ENCODE measurements at places on chromosomes 11 and 22. TPM values are rescaled to one million over a fixed set of nuclear protein-coding genes. Genes with fewer than 3 reads are reported as not detected.

GRCh38 chr11:15969281-15969680 lies 387.1 kb downstream of the SOX6 start:
- DNase-seq: no peak

The OR5P2 gene
- polyA plus RNA-seq: not detected

DNA sequence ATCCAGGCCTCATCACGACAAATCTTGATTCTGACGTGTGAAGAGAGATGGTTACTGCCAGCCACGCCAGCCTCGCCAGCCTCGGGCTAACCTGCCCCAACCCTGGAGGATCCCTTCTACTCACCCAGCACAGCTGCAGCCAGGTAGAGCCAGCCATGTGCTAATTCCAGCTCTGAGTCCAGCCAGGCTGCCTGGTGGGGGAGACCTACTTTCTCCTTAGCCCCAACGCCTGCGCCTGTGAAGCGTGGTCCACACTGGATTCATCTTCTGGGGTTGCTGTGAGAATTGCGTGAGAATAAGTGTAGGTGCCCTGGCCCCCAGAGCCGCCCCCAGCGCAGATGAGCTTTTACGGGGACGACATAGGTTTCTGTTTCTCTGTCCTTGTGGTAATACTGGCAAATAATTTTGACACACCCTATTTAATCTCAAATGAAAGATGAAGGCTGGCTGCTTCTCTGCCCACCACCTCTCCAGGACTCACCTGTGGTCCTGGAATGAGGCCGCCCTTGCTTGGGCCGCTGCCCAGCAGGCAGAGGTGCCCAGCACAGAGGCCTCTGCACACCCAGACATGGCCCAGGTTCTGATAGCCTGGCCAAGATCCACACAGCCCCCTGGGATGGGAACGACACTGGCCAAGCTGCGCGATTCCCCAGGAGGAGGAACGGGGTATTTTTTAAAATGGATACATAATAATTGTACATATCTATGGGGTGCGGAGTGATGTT lies 528.4 kb downstream of the TBC1D22A start:
- no peak for DNase-seq

DNA sequence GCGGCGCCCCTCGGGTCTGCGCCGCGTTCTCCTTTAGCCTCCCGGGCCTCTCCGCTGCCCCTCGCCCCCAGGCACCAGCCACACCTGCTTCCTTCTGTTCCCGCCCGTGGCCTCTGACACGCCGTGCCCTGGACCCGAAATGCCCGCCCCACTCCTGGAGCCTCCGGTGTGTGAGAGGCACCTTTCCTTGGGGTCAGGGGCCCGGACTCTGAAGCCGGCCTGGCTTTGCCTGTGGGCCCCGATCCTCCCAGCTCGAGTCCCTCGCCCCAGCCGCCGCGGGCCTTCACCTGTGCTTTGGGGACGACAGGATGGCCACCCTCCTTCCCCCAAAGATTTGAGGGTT lies 661 bp upstream of the CDPF1 start:
- no peak for DNase-seq

DNA sequence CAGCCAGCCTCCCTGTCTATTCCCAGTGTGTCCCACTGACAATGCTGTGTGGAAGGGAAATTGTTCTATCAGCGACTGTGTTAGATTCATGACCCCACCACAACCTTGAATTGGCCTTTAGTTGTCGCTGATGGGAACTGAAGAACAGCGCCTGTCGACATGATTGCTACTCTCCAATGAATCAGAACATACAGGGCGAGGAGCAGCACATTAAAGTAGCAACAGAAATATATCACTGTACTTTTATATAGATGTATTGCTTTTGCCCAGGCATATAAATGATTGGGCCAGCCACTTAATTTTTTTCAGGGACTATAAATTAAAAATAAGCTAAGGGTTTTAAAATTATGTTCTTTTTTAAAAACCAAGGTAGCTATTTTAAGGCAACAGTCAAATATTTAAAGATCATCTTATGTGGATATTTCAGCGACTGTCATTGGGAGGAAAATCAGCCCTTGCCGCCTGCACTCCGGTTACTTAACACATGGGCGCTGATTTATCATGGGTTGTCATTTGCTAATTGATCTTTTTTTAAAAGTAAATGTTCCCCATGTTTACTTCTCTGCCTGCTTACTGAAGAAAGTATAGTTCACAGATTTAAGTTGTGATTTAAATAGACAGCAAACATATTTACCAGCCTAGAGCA lies 42.1 kb downstream of the ARL14EP start:
- no peak for DNase-seq

- no peak for DNase-seq
Observed at GRCh38 chr22:50471197-50471847, 3.5 kb downstream of the SBF1 start.

DNA sequence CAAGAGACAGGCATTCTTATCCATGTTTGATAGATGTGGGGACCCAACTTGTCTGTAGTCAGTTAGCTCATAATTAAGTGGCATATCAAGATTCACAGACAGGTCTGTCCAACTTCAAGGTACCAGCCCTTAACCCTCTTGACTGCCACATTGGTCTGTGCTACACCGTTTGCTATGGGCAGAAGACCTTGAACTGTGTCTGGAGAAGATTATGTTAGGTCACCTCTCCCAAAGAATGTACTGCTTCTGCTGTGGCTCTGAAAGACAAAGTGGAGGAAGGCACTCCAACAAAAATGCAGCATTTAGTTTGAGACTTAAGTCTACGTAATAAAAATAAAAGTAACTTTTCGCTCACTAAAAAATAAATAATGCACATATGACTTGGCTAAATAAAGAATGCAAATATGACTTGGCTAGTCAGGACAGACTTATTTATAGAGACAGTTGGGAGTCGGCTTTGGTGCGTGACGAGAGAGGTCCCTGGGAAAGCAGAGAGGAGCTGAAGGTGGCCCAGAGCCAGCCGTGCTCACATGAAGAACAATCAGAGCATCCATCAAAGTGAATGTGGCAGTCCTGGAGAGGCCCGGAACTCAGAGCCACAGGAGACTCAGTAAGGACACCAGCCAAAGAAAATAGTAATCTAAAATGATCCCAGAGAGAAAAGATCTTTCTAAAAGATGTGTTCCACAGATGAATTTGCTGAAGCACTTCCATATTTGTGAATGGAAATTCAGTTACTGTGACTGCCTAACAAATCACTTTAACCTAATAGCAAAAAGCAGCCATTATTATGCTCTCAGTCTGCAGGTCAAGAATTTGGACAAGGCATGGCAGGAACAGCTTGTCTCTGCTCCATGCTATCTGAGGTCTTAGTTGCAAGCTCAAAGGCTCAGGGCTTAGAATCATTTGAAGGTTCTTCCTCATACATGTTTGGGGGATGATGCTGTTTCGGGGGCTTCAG lies 35.0 kb downstream of the CWC15 start:
- DNase-seq: no peak

DNA sequence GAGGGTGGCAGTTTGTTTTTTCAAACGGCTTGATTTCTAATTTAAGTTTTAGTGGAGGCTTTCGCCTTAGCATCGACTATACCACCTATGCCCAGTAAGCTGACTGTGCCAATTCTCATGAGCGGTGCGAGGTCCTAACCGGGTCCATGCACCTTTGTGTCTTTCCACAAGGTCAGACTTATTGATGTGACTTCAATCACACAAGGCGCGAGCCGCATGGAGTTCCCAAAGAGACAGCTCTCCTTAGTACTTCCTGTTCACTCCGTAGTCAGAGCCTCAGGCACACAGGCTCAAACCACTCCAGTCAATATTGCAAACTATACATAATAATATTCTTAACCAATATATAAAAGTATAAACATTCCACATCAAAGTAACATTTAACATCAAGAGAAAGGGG lies 18.2 kb downstream of the ST14 start:
- no peak for DNase-seq

The RTN4R gene
- polyA plus RNA-seq: 11.2 TPM

DNA sequence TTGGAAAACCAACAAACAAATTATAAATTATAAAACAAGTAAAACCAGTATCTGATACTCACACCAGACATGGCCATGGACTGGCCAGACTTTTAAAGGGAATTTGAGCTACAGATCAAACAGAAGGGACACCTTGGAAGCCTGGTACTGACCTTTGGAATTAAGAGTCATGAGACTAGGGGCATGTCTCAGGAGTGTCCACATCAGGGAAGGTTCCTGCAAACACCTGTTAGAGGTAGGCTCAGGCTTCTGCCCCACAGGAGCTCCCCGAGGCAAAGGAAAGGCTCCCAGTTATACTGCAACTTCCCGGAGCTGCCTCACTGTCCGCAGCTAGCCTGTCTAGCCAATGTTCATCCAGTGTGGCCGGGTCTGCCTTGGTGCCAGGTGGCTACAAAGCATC lies 290.1 kb downstream of the BUD13 start:
- no peak for DNase-seq

The B3GAT1 gene
- polyA plus RNA-seq: 5.0 TPM

DNA sequence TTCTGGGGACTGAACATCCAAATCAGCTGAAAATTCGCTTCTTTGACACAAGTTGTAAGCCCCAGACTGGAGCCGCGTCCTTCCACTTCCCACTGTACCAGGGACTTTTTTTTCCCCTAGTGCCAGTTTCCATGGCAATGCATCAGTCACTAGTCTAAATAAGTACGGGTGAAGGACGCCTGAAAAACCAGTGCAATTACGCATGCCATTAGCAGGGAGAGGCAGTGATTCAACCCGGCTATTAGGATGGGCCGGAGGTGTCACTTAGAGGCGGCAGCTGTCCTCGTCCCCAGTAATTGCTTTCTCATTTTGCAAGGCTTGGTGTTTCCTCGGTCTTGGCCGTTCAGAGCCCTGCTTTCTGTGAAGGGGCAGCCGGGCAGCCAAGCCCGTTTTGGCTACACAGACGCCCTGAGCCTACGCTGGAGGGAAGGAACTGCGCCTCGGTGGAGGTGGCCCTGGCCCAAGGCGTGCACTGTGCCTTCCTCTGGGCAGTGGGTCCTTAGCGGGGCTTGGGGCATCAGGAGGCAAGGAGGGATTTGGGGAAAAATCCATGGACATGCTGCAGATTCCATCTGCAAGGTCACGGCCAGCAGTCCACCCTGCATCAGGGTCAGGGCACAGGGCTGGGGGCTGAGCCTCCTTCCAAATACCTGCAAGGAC lies 319.7 kb downstream of the CTTN start:
- DNase-seq: no peak

DNA sequence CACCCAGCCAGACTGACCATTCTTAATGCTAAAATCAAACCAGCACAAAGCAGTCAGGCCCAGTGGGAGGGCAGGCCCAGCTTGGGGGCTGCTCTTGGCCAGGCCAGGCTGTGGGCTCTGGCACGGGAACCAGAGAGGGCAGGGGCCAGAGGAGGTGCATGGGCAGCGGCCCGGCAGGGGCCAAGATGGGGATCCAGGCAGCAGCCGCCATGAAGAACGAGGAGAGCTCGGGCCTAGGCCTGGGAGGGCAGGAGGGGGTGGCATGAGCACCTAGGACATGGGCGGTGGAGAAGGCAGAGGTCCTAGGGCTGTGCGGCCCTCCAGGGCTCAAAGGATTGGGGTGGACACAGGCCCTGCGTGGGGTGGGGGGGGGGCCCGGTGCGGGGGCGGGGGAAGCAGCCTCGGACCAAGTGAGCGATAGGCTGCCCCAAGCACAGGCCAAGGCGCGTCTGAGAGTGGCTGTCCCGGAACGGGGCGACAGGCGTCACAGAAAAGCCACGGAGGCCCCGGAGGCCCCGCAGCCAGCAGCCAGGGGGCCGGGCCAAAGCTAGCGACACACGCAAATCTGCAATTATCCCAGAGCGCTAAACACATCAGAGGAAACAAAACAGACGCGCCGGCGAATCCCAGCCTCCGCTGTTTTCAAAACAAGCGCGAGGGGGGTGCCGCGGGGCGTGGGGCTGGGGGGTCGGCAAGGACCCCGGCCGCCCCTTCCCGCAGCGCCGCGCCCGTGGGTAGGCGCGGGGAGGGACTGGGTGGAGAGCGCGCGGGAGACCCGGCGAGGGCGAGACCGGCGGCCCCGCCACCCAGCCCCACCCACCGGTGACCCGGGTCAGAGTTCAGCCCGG lies 8.3 kb downstream of the PLXNB2 start:
- DNase-seq: no peak

Data from renal pelvis (tissue), 12 donors.